ENCODE measurements at places on chromosomes 3 and 15.
A peak's percentile ranks its signal among the peaks of the same experiment; 100 is the strongest.

DNA sequence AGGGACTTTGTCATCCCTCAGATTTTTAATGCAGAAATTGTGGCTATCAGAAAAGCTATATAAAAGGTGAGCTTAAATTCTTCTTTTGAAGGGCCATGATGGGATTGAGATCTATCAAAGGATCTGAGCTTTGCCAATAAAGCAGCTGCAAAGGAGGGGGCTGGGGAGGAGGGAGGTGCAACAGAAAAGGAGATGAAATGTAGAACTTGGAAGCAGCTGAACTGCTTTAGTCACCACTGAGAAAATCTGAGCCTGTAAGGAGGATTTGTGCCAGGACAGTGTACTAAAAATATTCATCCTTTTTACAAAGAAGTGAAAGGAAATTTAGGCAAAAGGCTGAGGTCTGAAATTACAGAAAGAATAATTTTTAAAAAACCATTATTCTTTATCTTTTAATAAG, 10.4 kb downstream of the TSPAN3 start:
- no peak for DNase-seq

- DNase-seq: no peak
Measured at GRCh38 chr3:18643281-18643680, 218.1 kb upstream of the SATB1 start.

- no peak for DNase-seq
Measured at GRCh38 chr3:188581365-188581764, 427.4 kb downstream of the LPP start.

DNA sequence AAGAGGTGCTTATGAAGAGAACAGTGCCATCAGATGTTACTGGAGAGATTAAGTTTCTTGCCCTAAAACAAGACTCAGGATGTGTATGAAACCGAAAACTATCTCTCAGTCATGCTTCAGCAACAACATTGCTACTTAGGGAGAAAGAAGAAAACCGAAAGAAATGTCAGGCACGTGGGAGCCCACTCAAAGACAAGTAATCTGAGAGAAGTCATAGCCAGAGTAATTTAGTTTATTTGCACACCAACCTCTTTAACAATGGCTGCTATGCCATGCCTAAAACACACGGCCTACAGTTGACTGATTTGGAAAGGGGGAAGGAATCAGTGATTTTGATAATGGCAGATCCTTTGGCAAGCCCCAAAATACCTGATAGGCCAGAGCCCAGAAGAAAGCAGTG, 162.9 kb downstream of the TIGIT start:
- DNase-seq: no peak

GRCh38 chr3:64992530-64993285, 304.9 kb upstream of the ADAMTS9 start:
- DNase-seq: no peak

DNA sequence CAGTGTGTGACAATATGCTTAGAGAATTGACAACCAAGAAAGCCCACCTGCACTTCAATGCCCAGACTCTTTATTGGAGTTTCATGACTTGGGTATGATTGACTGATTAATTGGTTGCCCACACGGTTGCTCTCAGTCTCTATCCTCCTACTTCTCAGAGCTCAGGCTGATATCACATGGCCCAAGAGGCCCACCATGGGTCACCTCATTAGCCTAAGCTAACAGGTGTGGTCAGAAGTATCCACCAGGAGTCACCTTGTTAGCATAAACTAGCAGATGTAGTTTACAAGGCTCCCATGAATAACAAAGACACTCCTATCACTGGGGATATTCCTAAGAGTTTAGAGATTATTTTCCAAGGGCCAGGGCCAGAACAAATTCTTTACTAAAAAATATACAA, 120.2 kb upstream of the MBNL1 start:
- no peak for DNase-seq

- no peak for DNase-seq
Measured at GRCh38 chr15:77991029-77991406, 86.5 kb downstream of the TBC1D2B start.

- no peak for DNase-seq
Measured at GRCh38 chr3:189982321-189982945, 138.3 kb downstream of the P3H2 start.

DNA sequence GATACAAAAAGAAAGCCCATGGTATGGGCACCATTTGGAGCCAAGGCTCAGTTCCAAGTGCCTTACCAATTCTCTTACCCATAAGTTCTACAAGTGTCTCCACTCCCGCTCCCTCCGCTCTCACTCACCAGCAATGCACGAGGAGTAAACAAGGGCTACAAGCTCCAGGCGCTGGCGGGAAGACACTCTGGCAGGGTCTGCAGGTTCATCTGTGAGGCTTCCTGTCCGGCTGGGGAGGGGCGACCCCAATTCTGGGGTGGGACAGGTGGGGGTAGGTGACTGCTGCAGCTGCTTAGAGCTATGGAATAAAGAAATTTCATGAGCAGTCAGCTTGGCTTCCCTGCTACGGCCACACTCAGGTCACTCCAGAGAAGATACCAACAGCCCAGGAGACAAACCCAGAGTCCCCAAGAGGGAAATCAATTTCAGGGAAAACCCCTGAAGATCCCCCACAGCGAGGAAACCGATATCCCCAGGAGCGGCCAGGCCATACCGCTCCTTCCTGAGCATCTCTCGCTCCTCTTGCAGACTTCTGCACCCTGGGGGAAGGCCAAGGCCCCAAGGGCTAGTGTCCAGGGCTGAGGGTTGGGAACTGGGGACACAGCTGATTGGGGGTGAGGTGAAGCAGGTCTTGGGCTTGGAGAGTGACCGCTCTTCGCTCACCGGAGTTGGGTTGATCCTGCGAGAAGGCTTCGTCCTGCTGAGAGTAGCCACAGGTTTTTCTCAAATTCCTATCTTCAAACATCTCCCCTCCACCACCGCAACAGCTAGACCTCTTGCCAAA, 1.4 kb downstream of the CDAN1 start:
- DNase-seq: no peak

GRCh38 chr3:123090728-123091531, 24.1 kb downstream of the PDIA5 start:
- no peak for DNase-seq

DNA sequence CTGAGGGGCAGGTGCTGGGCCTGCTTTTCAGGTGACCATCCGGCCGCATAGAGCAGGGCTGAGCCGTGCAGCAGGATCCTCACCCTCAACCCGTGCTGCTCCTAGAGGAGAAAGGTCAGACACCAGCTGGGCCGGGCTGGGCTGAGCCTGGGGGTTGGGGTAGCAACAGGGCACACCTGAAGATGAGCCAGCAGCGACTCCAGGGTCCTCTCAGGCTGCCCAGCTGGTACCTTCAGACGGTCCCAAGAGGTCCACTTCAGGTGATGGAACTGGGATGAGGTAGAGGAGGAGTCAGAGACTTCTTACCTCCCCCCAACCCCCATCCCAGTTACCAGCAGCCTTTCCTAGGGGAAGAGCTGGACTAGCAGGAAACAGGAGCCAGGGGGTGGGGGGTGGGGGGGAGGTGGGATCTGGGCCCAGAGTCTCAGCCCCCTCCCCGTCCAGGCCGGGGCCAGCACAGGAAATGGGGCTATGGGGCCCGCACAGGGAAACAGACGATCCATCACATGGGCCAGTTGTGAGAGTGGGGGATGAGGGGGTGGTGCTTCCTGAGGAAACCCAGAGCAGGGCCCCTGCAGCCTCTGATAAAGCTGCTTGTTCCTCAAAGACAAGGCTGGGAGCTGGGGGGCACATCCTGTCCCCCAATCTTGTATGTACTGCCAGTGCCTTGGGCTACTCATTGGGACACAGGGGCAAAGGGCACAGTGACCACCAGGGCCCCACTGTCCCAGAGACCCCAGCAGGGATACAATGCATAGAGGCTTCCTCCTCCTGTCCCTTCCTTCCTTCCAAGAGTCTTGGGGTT, 3.0 kb downstream of the INKA1 start:
- DNase-seq: no peak

GRCh38 chr3:28982906-28983305, 298.0 kb upstream of the RBMS3 start:
- no peak for DNase-seq

GRCh38 chr15:96170979-96171739, 159.3 kb upstream of the NR2F2 start:
- DNase-seq: no peak

DNA sequence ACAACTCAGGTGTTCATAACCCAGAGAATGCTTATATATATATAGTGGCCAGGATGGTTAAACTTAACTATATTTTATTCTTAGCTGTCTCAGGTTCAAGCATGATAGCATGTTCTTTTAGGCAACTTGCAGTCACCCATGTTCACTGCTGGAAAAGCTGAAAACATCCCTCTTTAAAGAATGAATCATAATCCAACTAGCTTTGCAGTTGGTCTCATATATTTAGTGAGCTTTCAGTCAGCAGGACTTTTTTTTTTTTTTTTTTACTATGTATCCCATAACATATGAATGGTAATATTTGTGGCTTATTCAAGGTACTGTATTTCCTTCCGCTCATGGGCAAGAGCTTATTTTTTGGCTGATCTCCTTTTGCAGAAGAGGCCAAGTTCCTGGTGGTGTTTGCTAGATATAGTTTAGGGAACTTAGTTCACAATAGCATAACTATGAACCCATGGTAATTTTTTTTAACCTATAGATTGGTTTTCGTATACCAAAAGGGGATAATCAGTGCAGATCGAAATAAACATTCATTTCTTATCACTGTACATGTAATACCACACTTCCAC, 77.6 kb downstream of the CMSS1 start:
- DNase-seq: no peak

- DNase-seq: no peak
Measured at GRCh38 chr3:183149915-183150750, 12.4 kb downstream of the LAMP3 start.

DNA sequence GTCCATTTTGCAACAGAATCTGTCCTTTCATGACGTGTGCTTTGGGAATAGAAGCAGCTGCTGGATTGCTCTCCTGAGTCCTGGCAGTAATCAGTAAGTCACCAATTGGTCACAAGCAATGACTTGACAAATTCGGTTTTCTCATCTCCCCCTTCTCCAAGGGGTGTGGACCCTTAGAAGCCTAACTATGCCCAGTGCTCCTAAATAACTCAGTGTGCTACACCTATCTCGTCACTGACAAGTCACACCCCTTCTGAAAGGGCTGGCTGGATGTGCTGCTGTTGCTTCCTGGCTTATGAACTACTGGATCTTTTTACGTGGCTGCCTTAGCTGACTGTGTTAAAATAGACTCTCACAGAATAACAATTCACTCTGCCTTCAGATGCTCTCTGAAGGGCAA, 1351.5 kb downstream of the ZPLD1 start:
- peak; percentile 71 for DNase-seq

DNA sequence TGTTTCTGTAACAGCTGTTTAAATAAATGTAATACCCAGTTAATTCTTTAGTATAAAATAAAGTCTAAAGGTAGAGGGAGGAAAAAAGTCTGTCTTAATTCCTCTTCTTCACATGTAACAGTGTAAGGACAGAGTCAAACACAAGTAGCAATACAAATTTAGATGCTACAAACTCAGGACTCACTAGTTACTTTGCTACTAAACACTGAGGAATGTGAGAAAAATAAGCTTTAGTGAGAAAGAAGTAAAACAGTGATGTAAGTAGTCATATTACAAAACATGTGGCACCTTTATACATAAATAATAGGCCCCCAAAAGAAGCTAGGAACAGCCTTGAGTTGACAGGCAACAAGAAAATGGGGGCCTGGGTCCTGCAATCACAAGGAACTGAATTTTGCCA, 113.0 kb downstream of the TBC1D5 start:
- no peak for DNase-seq

DNA sequence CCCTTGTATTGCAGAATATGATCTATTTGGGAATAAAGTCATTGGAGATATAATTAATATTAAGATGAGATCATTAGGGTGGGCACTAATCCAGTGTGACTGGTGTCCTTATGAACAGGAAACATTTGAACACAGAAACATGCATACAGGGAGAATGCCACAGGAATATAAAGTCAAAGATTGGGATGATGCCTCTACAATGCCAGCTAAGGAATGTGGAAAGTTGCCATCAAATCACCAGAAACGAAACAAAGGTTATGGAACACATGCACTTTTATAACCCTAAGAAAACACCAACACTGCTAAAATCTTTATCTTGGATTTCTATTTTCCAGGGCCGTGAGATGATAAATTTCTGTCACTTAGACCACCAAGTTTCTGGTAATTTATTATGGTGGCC, 442.4 kb upstream of the BCHE start:
- DNase-seq: no peak

DNA sequence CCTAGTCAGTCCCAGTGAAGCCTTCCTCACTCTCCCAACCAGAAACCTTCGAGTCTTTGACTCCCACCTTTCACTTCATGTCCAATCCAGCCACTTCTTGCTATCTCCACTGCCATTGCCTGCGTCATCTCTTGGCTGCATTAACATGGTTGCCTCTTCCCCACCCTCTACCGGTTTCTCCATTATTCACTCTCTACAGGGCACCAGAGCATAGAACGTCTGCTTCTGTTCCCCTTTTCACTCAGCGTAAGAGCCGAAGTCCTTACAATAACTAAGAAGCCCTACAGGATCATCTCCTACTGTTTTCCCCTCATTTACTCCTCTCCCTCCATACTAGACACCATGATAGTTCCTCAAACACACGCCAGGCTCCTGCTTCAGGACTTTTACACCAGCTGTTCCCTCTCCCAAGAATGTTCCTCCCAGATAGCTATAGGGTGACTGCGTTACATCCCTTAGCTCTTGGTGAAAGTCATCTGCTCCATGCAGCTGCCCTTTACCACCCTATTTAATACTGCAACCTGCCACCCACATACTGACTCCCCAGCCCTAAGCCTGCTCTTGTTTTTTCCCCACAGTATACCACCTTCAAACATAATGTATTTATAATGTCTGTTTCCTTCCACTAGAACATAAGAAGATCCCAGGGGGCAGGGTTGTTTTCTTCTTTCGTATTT, 30.9 kb downstream of the RCN2 start:
- DNase-seq: no peak

GRCh38 chr3:117622171-117622841, 912.7 kb downstream of the TUSC7 start:
- DNase-seq: no peak

- DNase-seq: no peak
Measured at GRCh38 chr15:37102305-37103162, 2.2 kb upstream of the MEIS2 start.

GRCh38 chr3:183428447-183429211, at the start of gene MCF2L2:
TSS of gene MCF2L2 (minus strand) at chr3:183428619. CDS start at chr3:183427977, 642 bp downstream.
- DNase-seq: peak; percentile 41

- DNase-seq: no peak
Measured at GRCh38 chr3:174949523-174949922, 90.4 kb downstream of the NAALADL2 start.

All from SHP77 (cell line).